ENCODE measurements at places on chromosomes 5 and 9.

DNA sequence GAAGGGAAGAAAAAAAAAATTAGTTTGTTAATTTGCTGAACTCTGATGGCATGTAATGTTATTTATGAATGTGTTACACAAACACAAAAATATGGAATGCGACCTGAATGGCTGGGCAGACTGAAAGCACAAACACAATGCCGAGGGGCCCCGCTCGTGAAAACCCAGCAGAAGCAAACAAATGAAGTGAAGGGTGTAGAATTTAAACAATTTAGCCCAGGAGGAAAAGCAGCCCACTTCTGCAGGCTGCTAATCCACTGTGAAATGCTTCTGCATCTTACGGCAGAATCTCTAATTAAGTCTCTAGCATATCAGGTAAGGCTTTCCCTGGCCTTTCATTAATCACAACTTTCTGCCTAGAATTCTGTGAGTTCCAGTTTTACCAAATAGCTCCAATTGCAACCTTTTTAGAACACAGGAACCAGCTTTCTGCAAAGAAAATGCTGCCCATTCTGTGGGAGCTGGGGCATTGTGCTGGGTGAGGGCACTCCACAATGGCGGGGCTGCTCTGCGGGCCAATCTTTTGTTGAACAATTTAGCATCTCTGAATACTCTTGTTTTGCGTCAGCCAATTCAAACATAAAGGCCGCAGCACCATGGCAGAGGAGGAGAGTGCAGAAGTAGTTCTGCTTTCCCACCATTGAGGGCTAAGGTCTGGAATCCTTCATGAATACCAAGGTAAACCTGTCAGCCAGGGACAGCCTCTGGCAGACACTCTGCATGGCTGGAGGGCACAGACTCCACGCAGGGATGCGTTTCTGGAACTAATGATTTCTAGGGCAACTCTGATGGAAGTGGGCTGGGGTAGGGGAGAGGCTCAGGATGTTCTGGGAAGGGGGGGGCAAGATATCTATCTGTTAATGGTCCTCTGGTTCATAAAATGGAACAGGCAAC, 66.4 kb downstream of the PTCH1 start:
- H3K4me3 ChIP-seq, result no peak overlapping the region
- peaks cover 100% of the 10 kb centered on the region for H3K36me3 ChIP-seq
- DNase-seq, result peak; percentile 55
- no peaks in the 10 kb centered on the region for H3K27me3 ChIP-seq

- no peak overlapping the region for H3K4me3 ChIP-seq
- no peaks in the 10 kb centered on the region for H3K36me3 ChIP-seq
- H3K27me3 ChIP-seq, result no peaks in the 10 kb centered on the region
- DNase-seq, result peak; percentile 50
Observed at GRCh38 chr9:99478469-99479027, 256.5 kb downstream of the SEC61B start.

DNA sequence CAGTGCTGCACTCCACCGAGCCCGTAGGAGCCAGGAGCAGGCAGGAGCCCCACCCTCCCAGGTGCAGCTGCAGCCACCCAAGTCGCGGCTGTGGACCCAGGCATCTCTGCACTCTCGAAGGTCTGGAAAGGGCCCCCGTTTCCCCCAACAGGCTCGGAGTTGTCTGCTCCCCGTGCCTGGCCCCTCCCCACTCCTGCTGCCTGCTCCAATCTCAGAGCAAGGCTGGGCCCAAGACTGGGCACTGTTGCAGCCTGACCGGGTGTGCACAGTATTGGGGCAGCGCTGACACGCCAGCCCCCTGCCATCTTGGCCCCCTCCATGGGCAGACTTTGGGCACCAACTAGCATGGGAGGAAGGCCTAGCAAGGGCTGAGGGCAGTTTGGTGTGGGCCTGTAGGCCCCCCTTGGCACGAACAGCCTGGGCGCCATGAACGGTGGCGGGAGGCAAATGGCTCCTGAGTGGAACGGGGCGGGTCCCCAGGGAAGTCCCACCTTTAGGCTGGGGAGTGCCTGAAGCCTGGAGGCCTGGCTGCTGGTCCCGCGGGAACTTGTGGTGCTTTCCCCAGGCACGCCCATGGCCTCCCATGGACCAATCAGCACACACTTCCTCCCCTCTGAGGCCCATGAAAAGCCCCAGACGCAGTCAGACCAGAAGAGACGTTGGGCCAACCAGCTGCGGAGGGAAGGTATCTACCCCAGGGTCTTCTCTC, 60.4 kb downstream of the PSAT1 start:
- no peaks in the 10 kb centered on the region for H3K4me1 ChIP-seq
- H3K27me3 ChIP-seq, result no peaks in the 10 kb centered on the region
- H3K4me3 ChIP-seq, result no peak overlapping the region
- H3K27ac ChIP-seq, result no peak overlapping the region
- H3K36me3 ChIP-seq, result no peaks in the 10 kb centered on the region
- no peak for DNase-seq

DNA sequence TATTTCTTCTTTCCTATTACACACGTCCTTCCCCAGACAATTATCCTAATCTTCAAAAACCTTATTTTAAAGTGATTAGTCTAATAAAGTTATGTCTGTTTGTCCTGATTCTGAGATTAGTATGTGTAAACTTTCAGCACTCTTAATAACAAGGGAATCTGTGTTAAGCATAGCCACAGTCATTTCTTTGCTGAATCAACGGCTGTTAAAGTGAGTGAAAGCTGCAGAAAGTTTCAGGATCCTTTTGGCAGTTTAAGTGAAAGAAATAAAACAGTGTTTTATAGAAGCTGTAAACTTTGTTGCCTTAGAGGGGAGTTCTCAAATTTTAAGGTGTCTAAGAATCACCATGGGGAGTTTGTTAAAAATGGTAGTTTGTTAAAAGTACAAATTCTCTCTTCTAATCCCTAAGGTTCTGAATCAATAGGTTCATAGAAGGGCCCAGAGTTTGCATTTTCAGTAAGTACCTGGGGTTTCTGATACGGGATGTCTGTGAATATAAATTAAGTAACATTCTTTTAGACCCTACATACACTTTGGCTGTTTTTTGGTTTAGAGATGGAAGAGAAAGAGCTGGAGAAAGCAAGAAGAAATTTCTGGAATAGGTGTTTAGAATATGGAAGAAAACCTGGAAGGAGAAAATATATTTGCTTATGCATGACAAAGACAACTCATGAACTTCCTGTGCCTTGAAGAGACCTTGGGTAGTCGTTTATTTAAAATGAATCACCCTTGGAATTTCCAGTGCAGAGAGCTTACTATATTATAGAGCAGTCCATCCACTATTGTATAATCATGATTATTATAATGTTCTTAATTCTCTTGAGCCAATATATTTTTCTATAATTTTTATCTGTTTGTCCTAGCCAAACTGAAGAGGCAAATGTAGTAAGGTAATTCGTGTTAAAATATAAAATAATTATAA, 45.7 kb downstream of the SCAMP1 start:
- no peak overlapping the region for H3K4me3 ChIP-seq
- H3K27ac ChIP-seq, result no peak overlapping the region
- peak; percentile 3 for DNase-seq
- no peaks in the 10 kb centered on the region for H3K36me3 ChIP-seq
- peaks cover 23% of the 10 kb centered on the region for H3K4me1 ChIP-seq
- H3K27me3 ChIP-seq, result no peaks in the 10 kb centered on the region

DNA sequence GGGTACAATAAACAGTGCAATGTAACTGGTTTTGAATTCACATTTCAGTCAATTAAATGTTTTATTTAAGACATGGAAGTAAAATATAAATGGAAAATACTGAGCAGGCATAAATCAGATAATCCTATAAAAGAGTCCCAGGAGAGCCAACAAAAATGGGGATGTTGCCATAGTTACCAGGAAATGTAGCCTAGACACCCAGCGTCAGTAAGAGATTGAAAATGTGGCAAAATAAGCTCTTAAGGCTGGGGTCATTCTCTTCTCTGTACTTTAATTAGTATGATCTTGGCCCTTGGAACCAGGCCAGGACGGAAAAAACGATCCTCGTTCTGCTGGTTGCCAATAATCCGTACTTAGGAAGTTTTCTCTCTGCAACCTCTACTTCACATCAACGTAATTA, 18.9 kb upstream of the RASEF start:
- no peaks in the 10 kb centered on the region for H3K36me3 ChIP-seq
- H3K27me3 ChIP-seq, result no peaks in the 10 kb centered on the region
- no peak overlapping the region for H3K27ac ChIP-seq
- DNase-seq, result peak; percentile 26

DNA sequence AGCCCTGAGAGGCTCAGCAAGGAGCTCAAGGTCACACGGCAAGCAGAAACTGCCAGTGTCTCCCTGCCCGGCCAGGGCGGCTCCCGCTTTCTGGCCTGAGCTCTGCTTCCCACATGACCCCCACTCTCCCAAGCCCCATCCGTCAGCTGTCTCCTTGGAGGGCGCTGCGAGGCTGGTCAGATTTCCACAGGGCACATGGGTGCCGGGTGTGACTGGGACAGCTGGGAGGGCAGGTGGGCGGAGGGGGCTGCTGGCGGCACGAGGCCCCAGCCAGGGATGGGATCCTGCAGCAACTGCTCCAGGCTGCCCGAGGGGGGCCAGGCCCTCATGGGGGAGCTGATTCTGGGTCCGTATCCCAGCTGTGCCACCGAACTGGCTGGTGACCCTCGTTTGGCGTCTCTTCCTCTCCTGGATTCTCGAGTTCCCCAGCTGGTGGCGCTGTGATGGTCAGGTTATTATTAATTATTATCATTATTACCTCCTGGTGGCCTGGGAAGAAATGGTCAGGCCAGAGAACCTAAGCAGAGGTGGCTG, 12.9 kb upstream of the WDR38 start:
- peak; percentile 59 for DNase-seq
- H3K27ac ChIP-seq, result no peak overlapping the region
- H3K27me3 ChIP-seq, result peaks cover 15% of the 10 kb centered on the region
- no peak overlapping the region for H3K4me3 ChIP-seq
- H3K36me3 ChIP-seq, result no peaks in the 10 kb centered on the region

- no peaks in the 10 kb centered on the region for H3K27me3 ChIP-seq
- H3K36me3 ChIP-seq, result no peaks in the 10 kb centered on the region
- H3K4me1 ChIP-seq, result peaks cover 19% of the 10 kb centered on the region
- no peak for DNase-seq
- no peak overlapping the region for H3K4me3 ChIP-seq
- no peak overlapping the region for H3K27ac ChIP-seq
Observed at GRCh38 chr5:123755653-123756317, 243.8 kb downstream of the CSNK1G3 start.

DNA sequence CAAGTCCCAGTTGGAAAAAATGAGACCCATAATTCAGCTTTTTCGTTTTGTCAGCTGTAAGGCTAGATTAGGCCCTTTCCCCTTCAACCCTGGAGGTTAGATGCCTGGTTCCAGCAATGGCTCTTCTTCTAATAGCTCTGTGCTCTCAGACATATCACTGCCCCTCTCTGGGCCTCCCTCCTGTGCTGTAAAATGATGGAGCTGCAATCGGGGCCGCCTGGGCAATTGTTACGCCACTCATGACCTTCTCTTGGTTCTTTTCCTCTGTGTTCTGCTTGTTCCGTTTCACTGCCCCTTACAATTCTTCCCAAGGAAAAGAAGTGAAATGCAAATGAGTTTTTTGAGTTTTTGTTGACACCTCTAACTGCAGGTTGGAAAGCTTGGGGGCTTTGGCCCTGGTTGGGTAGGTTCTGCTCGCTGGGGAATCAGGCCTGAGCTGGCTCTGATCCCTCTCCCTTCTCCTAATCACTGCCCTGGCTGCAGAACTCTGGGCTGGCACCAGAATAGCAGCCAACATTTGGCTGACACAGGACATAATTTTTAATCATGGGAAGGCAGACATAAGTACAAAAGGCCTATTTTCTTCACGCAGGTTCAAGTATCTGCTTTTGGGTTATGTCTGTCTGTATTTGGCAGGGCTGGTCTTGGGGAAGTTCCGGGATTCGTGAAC, 110.9 kb downstream of the FOXD1 start:
- H3K4me3 ChIP-seq, result no peak overlapping the region
- H3K4me1 ChIP-seq, result peaks cover 4% of the 10 kb centered on the region
- no peaks in the 10 kb centered on the region for H3K36me3 ChIP-seq
- peaks cover 84% of the 10 kb centered on the region for H3K27me3 ChIP-seq

GRCh38 chr5:160463740-160464465, 42.2 kb downstream of the PTTG1 start:
- peaks cover 18% of the 10 kb centered on the region for H3K4me1 ChIP-seq
- no peak overlapping the region for H3K4me3 ChIP-seq
- no peak for DNase-seq
- H3K27me3 ChIP-seq, result peaks cover 4% of the 10 kb centered on the region
- no peaks in the 10 kb centered on the region for H3K36me3 ChIP-seq

- no peak for DNase-seq
- H3K36me3 ChIP-seq, result no peaks in the 10 kb centered on the region
- no peak overlapping the region for H3K4me3 ChIP-seq
- no peak overlapping the region for H3K27ac ChIP-seq
Observed at GRCh38 chr5:14040542-14040941, 96.1 kb upstream of the DNAH5 start.

GRCh38 chr5:68884144-68884754, 209.6 kb upstream of the SLC30A5 start:
- no peak overlapping the region for H3K27ac ChIP-seq
- no peak for DNase-seq
- no peaks in the 10 kb centered on the region for H3K4me1 ChIP-seq
- H3K4me3 ChIP-seq, result no peak overlapping the region

GRCh38 chr5:101306391-101307137, 403.5 kb upstream of the ST8SIA4 start:
- H3K4me3 ChIP-seq, result no peak overlapping the region
- no peaks in the 10 kb centered on the region for H3K36me3 ChIP-seq
- H3K27me3 ChIP-seq, result no peaks in the 10 kb centered on the region
- DNase-seq, result no peak
- no peaks in the 10 kb centered on the region for H3K4me1 ChIP-seq

- no peak overlapping the region for H3K27ac ChIP-seq
- H3K4me3 ChIP-seq, result no peak overlapping the region
- H3K4me1 ChIP-seq, result no peaks in the 10 kb centered on the region
- H3K36me3 ChIP-seq, result no peaks in the 10 kb centered on the region
- DNase-seq, result no peak
Observed at GRCh38 chr5:131064669-131065371, 100.2 kb downstream of the HINT1 start.

DNA sequence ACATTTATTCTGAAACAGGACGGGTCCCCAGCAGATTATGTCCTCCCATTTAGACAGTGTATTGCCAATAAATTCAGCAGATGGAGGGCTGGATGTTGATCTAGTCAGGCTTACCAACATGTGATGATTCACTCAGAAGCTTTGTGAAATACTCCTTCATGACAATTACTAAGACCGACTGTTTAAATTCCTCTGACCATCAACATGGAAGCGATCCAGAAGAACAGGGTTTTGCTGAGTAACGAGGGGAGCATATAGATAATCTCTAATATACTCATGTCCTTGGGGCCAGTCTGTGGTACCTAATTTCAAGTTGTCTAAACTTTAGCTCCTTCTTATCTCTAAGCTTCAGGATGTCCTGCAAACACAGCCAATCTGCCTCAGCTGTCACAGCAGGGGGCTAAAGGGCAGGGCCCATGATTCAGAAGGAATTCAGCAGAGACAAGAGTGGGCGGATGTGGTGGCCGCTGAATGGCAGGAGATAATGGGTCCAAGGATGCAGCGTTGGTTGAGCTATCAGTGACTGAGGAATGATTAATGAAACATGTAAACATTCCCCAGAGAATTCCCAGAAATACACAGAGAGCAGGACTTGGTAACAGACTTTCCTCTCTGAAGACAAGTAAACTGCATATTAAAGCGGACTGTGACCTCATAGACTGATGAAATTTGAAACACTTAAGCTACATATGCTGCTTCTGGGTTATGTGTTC, 109.4 kb downstream of the ANKRD55 start:
- no peaks in the 10 kb centered on the region for H3K27me3 ChIP-seq
- H3K4me3 ChIP-seq, result no peak overlapping the region
- peak overlapping the region; percentile 73 for H3K27ac ChIP-seq
- DNase-seq, result peak; percentile 27
- no peaks in the 10 kb centered on the region for H3K36me3 ChIP-seq

- no peak overlapping the region for H3K27ac ChIP-seq
- peak; percentile 29 for DNase-seq
- peaks cover 11% of the 10 kb centered on the region for H3K4me1 ChIP-seq
- no peaks in the 10 kb centered on the region for H3K27me3 ChIP-seq
Observed at GRCh38 chr5:174418809-174419539, 305.4 kb upstream of the MSX2 start.

Measured in stomach (tissue), 19 donors.